AG04450 (cell line): ENCODE measurements at places on chromosomes 3 and 15.
A peak's percentile ranks its signal among the peaks of the same experiment; 100 is the strongest.

- no peak for DNase-seq
Measured at GRCh38 chr3:124447845-124448244, 282.4 kb upstream of the UMPS start.

GRCh38 chr3:60542995-60543394 lies 708.3 kb downstream of the FHIT start:
- DNase-seq: no peak

- DNase-seq: peak; percentile 62
Measured at GRCh38 chr3:76403556-76403955, 618.2 kb upstream of the ZNF717 start.

GRCh38 chr3:43468133-43468532 lies 153.7 kb downstream of the ANO10 start:
- no peak for DNase-seq

DNA sequence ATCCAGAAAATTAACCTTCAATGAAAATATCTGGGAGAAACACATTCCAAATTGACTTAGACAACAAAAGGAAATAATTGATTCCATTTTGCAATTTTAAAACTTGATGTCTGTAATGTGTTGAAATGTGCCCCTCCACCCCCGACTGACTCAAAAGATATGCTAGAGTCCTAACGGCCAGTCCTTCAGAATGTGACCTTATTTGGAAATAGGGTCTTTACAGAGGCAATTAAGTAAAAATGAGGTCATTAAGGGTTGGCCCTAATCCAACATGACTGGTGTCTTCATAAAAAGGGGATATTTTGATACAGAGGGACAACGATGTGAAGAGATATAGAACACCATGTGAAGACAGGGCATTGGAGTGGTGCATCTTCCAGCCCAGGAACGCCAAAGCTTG lies 153.9 kb downstream of the PDZRN3 start:
- DNase-seq: no peak

DNA sequence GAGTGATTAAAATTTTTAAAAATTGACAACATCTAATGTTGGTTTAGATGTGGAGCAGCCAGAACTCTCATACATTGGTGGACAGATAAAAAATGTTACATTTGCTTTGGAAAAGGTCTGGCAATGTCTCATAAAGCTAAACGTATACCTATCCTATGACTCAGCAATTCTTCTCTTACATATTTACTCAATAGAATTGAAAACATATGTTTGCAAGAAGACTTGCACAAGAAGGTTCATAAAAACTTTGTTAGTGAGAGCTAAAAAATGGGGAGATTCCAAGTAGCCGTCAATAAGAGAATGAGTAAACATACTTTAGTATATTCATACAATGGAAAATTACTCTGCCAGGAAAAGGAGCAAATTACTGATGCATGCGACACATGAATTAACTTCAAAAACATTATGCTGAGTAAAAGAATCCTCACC lies 30.0 kb downstream of the MASP1 start:
- DNase-seq: peak; percentile 54

DNA sequence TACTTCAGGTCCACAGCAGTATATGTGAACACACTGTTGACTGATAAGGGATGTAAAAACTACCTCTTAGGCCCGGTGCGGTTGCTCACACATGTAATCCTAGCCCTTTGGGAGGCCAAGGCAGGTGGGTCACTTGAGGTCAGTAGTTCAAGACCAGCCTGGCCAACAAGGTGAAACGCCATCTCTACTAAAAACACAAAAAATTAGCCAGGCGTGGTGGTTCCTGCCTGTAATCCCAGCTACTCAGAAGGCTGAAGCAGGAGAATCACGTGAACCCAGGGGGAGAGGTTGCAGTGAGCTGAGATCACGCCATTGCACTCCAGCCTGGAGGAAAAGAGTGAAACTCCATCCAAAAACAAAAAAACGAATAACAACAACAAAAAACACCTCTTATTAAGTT lies 194.6 kb upstream of the KCNMB2 start:
- DNase-seq: no peak

GRCh38 chr3:192122832-192123594 lies 604.3 kb downstream of the FGF12 start:
- no peak for DNase-seq

- DNase-seq: no peak
Measured at GRCh38 chr15:62709261-62709660, 333.3 kb upstream of the TPM1 start.

DNA sequence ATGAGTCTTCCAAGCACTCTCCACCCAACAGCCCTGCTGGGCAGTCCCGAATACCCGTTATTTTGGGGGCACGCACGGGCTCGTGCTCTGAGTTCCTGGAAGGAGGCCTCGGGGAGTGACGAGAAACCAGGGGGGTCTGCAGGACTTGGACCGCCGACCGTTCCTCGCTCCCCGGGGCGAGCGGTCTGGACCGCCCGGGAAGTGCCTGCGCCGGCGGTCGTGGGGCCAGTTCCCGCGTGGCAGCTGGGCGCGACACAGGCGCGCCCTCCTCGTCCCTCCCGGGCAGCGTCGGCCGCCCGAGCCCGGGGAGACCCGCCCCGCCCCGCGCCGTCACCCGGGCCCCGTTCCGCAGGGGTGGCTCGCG lies 387 bp downstream of the GNB4 start:
- no peak for DNase-seq

GRCh38 chr15:86121568-86122225 lies 42.0 kb downstream of the AGBL1 start:
- no peak for DNase-seq

DNA sequence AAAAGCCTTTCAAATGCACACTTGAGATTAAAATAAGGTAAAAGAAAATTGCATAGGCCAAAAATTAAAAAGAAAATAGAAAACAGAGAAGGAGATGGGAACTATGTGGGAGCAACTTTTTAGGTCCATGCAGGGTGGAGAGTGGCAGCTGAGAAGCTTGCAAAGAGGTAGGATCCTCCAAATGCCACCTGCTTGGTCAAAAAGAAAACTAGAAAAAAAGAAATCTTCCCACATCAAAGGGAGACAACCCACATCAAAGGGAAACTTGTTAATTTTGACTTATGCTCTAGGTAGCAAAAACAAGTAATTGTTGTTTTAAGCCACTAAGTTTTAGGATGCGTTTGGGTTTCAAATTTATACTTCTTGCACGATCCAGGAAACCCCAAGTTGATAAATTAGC lies 342.9 kb downstream of the IL20RB start:
- DNase-seq: no peak

GRCh38 chr15:80161468-80162016 lies 8.7 kb downstream of the FAH start:
- DNase-seq: no peak

GRCh38 chr3:61005591-61005990 lies 245.7 kb downstream of the FHIT start:
- no peak for DNase-seq
